ENCODE measurements at places on chromosomes 5 and 9.

GRCh38 chr5:50963971-50964745 is 297.7 kb downstream of the PARP8 start:
- no peak for DNase-seq

DNA sequence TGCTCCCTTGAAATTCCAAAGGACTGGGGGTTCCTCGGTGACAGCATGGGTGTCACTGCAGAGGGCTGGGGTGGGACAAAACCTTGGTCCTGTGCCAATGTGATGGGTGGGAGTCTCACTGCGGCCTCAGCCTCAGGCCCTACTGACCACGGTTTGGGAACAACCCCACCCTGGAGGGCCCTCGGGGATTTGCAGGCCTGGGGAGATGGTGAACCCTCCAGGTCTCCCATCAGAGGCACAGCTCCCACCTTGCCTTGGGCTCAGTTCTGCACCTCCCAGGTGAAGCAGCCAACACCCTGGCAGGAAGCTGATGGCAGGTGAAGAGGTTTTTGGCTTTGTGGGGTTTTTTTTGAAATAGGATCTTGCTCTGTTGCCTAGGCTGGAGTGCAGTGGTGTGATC is 286.8 kb downstream of the PBX3 start:
- no peak for DNase-seq

GRCh38 chr5:23994581-23995370 is 487.4 kb downstream of the PRDM9 start:
- no peak for DNase-seq

GRCh38 chr5:112968411-112969106 is 8.0 kb upstream of the DCP2 start:
- DNase-seq = no peak

DNA sequence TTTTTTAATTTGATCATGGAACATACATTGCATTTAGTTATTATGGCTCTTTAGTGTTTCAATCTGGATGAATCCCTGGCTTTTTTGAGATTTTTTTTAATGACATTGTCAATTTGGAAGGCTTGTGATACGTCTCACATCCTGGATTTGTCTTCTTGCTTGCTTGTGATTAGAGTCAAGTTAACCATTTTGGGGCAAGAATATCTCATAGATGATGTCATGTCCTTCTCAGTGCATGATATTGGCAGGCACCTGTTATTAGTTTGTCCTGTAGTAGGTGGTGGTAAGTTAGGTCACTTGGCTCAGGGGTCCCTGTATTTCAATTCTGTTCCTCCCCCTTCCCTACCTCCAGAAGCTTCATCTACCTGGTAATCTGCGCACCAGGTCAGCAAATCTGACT is 3.3 kb downstream of the PSD2 start:
- DNase-seq = no peak

DNA sequence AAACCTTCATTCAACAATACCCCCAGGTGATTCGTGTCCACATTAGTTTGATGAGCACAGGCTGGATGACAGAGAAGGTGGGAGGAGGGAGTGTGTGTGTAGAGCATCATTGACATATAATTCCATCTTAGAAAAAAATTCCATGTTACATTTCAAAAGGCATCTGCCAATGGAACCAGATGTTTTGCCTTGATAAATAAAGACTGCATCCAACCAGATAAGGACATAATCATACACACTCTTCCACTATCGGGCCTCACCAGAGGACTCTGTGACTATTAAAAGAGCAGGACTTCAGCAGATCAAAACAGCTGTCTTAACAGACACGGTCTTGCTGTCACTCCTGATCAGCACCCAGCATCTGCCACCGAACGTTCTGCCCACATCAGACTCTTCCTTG is 96.4 kb upstream of the SPIN1 start:
- no peak for DNase-seq

- DNase-seq = no peak
These were observed 402.9 kb downstream of the MLLT3 start for GRCh38 chr9:20219437-20219836.
